ENCODE measurements at places on chromosomes 7 and 10.

DNA sequence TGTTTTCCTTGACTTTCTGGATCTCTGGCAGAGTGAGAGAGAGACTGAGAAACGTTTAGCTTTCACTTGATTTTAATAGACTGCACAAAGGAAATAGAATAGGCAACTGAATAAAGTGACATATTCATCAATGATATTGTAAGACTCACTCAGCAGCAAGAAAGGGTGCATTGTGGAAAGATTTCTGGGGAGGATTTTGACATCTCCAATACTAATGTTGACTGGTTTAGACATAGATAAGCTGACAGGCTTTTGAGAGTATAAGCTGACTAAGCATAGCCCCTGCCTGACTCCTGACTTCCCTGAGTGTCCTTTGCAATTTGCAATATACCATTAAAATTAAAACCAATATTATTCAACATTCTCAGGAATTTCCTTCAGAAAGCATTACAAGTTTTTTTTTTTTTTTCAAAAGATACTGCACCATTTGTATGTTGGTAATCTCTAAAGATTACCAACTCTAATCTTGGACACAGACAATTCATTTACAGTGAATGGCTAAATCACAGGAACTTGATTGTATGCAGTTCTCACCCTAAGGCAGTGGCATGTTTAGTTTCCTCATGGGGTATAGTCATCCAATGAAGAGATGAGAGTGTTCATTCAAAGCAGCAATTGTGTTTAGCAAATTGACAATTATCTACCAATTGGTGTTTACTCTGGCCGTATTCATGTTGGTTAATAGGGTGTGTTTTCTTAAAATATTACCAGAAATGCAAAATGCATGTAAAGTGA is 325.6 kb downstream of the SORCS3 start:
- DNase-seq, result no peak

DNA sequence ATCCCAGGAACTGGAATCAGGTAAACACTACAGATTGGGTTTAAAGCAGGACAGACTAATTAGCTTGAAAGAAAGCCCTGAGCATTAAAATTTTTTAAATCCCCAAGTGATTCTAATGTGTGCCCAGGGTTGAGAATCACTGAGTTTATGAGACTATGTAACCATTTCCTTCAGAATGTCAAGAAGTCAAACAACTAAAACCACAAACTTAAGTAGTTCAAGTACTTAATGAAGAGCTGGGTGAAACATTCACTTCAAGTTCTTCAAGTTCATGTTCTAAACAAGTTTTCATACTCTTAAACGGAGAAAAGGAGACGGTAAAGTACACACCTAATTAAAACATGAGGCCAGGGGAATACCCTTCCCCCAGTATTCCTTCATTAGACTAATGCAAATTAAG is 28.2 kb upstream of the TLL2 start:
- DNase-seq, result no peak

GRCh38 chr10:58137813-58138212 is 129.9 kb downstream of the IPMK start:
- DNase-seq, result no peak

DNA sequence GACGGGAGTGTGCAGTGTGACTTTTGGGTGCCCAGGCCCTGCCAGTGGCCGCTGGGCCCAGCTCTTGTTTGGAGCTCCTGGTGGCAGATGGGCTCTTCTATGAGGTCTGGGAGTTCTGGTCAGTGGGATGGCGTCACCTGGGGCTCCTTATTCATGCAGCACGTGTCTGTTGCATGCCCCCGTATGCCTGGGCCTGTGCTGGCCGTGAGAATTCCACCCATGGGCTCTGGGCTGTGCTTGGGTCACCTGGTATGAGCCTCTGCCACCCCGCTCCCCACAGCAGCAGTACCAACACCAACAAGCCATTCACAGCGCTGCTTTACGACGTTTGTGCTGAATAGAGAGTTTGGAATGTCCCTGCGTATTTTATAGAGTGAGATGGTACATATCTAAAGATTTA is 27.1 kb downstream of the INPP5A start:
- DNase-seq, result no peak

GRCh38 chr7:155851892-155852291 is 39.6 kb upstream of the SHH start:
- DNase-seq, result no peak

DNA sequence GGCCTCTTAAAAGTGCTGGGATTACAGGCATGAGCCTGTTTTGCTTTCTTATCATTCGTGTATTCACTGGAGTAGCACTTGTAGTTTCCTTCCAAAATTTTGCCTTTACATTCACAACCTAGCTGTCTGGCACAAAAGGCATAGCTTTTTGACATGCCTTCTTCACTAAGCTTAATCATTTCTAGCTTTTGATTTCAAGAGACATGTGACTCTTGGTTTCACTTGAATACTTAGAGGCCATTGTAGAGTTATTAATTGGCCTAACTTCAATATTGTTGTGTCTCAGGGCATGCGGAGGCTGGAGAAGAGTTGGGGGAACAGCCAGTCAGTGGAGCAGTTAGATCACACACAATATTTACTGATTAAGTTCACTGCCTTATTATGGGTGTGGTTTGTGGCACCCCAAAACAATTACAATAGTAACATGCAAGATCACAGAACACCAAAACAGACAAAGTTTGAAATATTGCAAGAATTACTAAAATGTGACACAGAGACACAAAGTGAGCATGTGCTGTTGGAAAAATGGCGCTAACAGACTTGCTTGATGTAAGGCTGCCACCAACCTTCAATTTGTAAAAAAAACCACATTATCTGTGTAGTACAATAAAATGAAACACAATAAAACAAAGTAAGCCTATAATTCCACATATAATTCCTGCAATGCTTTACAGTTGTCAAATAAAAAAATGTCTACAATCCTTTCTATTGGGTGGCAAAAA is 43.1 kb downstream of the BRAF start:
- DNase-seq, result no peak

- DNase-seq, result no peak
Measured at GRCh38 chr7:95772771-95773581, 622 bp downstream of the DYNC1I1 start.

- no peak for DNase-seq
Measured at GRCh38 chr10:126131341-126131740, 235.0 kb downstream of the FANK1 start.

DNA sequence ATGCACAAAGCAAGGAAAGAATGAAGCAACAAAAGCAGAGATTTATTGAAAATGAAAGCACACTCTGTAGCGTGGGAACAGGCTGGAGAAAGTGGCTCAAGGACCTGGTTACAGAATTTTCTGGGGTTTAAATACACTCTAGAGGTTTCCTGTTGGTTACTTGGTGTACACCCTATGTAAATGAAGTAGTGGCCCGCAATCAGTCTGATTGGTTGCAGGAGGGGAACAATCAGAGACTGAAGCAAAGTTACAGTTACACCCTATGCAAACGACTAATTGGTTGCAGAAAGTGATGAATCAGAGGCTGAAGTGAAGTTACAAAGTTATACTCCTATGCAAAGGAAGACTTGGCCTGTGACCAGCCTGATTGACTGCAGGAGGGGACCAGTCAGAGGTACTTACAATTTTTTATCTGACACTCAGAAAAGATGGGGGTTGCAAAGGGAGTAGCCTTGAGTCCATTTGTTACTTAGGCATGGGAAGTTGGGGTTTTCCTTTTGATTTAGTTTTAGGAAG is 3.6 kb upstream of the MTPN start:
- DNase-seq, result no peak

GRCh38 chr10:124558339-124559321 is 97.0 kb downstream of the LHPP start:
- no peak for DNase-seq

DNA sequence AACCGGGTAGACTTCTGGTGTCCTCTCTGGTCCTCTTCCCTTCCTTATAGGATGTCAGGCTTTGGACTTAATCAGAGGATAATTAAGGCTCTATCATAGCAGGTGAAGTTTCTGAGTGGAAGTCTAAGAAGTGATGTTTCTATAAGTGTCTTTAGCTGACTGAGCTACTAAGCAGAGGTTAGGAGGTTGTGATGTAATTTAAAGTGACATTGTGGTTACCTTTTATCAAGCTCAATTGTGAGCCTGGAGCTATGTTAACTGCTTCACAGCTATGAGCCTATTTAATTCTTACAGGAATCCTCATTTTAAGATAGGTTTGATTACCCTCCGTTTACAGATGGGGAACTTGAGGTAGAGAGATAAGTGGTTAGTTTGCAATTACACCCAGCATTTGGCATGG is 365.1 kb downstream of the AUTS2 start:
- DNase-seq, result no peak

DNA sequence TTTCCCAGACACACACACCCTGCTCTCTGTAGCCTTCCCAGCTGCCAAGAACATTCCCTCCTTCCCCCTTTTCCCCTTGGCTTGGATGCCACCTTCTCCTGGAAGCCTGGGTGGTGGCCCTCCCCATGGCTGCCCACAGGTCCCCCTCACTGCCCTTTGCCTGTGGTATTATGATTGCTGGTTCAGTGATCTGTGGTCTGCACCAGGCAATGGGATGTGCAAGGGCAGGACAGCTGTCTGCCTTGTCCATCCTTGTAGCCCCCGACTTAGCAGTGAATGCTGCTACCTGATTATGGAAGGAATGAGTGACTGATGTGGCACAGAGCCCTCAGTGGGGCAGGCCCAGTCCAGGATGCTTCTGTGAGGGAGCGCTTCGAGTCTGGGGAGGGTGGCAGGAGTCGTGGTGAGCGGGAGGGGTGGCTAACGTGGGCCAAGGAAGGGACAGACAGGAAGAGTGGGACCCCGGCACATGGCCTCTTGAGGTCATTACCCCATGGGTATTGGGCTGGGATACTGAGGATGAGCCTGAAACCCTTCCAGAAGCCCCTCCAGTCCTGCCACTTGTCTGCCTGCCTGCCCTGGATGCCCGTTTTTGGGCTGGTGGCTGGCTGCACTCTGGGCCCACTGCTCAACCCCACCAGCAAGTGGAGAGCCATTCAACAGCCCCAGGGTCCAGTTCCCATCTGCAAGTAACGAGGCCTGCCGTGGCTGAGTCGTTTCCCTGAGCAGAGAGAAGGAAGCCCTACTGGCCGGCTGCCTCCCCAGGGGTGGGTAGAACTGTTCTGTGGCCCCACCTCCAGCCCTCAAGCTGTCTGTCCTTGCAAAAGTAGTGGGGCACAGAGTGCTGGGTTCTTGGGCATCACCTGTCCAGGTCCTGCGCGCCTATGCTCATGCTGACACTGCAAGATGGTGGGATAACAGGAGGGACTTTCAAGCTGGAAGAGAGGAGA is 8.8 kb downstream of the CHST3 start:
- DNase-seq, result no peak

- DNase-seq, result no peak
Measured at GRCh38 chr7:112484671-112485167, 3.9 kb downstream of the LSMEM1 start.

- DNase-seq, result no peak
Measured at GRCh38 chr10:74199315-74199714, 48.3 kb downstream of the ADK start.

Data from keratinocyte (primary cell).